Activated effector memory CD4-positive, alpha-beta T cell treated with Interleukin-2 at 50 U/mL for 16 hours (primary cell): ENCODE measurements at places on chromosomes 4 and X.

DNA sequence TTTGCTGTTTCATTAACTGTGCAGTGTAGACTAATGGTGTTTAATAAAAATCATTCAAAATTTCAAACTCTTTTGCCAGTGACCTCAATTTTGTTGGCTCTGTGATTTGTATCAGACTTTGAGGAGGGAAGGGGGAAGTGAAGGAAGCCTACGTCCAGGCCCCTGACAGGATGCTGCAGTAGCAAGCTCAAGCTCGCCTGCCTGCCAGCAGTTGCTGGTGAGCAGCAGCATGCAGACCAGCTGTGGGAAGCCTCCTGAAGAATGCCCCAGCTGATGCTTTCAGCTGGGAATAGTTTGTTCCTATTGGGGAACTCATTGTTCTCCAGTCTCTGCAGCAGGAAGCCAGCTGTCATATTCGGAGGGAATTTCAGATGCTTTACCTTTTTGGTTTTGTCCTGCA, 495.2 kb downstream of the AFF2 start:
- no peak for DNase-seq

GRCh38 chrX:69289046-69289792, 124.0 kb upstream of the PJA1 start:
- DNase-seq = no peak

- no peak for DNase-seq
These were observed 17.6 kb downstream of the HMX1 start for GRCh38 chr4:8854016-8854415.

GRCh38 chrX:10833299-10834169, 213.1 kb upstream of the MID1 start:
- no peak for DNase-seq

DNA sequence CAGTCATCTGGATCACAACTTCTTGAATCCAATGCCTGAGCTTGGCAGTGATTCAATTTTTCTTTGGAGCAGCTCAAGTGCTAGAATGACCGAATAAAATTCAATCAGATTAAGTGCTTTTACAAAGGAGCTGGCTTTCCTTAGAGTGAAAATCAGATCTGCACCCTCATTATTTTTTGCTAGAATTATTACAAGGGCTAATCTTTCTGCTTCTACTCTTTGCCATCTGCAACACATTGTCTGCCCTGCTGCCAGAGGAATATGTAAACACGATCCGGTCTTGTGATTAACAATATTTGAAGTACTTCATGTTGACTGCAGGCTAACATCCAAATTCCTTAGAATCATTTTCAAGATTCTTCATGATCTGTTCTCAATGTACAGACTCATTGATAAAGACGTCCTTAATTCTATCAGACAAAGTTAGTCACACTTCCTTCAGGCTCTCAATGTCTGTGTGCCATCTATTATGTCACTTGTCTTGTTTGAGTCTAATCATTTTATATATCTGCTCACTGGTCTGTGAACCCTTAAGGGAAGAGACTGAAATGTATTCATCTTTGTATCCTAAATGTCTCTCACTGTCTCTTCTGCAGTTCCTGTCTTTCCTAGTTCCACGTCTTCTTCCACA, 531.2 kb downstream of the GALNTL6 start:
- no peak for DNase-seq

GRCh38 chr4:10295301-10295700, 161.9 kb downstream of the ZNF518B start:
- DNase-seq = no peak

DNA sequence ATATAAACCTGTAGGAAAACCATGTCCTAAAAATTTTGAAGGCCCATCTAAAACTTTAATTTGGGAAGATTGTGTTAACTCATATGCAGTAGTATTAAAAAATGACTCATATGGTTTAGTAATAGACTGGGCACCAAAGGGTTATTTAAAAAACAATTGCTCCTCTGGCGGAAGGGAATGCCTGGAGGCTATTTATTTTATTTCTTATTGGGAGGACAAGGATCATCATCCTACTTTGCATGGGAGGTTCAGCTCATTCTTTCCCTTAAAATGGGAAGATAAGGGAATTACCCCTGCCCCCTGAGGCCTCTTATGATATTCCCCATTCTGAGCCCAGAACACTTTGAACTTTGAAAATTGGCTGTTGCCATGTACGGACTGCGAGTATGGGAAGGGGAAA, 29.7 kb upstream of the MGST2 start:
- no peak for DNase-seq

DNA sequence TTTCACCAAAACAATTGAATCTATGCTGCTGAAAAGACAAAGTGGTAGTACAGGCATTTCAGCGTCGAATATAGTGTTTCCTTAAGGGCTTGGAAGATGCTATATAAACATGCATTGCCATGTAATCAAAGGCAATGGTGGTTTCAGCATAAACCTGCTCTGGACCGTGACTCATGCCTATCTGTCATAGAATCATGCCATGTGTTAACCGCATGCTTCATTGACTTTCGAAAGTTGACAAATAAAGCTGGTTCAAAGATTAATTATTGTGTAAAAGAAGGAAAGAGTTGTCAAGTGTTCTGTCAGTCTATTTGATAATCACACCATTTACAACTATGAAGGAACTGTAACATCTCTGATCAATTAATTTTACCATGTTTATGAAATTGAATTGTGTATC, 83.2 kb downstream of the FUNDC1 start:
- DNase-seq = no peak

DNA sequence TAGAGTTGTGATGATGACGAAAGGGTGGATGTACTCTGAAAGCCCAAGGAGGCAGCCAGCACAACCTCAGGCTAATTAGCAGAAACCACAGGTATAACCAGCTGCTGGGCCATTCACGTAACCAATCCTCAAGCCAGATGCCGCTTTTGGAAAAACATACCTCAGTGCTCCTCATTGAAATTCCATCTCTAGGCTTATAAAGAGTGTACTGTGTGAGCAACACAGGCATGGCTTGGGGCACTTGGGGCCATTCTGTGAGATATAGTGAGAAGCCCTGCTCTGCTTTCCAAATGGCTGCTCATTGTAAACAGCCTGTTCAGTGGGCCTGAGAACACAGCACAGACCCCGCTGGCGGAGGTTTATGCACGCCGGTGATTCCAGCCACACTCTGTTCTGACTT, 182.1 kb upstream of the HHIP start:
- DNase-seq = no peak

- no peak for DNase-seq
These were observed 63.7 kb downstream of the MAML3 start for GRCh38 chr4:140090215-140090731.

- DNase-seq = no peak
These were observed 8.2 kb downstream of the MAGEB17 start for GRCh38 chrX:16175329-16176061.

- no peak for DNase-seq
These were observed 28.3 kb upstream of the PGRMC2 start for GRCh38 chr4:128315756-128316520.

DNA sequence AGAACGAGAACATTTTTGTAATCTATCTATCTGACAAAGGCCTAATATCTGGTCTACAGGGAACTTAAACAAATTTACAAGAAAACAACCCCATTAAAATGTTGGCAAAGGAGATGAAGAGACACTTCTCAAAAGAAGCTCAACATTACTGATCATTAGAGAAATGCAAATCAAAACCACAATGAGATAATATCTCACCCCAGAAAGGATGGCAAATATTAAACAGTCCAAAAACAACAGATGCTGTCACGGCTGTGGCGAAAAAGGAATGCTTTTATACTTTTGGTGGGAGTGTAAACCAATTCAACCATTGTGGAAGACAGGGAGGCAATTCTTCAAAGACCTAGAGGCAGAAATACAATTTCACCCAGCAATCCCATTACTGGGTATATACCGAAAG, 2284.8 kb downstream of the ARAP2 start:
- no peak for DNase-seq

DNA sequence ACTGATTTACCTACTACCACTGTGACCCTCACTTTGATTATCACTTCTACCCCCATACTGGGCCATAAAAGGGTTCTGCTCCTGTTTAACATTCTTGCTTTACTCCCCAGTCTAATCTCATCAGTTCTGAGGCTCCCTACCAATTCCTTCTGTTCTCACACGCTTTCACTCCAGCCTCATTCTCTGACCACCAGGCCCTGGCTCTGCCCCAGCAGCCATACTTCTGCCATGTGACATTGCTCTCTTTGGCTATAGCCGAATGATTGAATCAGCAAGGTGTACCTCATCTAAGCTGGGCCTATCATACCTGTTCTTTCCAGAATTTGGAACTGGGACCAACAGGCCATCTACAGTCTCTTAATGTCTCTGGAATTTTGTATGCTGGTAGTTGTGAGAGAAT, 14.4 kb upstream of the ELF2 start:
- DNase-seq = no peak
